ENCODE measurements at places on chromosomes 12 and 14.

GRCh38 chr12:132275110-132275531 lies 54.3 kb downstream of the GALNT9 start:
- H3K4me1 ChIP-seq: no peaks in the 10 kb centered on the region
- H3K4me3 ChIP-seq: no peak overlapping the region
- DNase-seq: no peak
- H3K36me3 ChIP-seq: no peaks in the 10 kb centered on the region
- peaks cover 100% of the 10 kb centered on the region for H3K27me3 ChIP-seq

- H3K27me3 ChIP-seq: no peaks in the 10 kb centered on the region
- H3K4me1 ChIP-seq: peaks cover 79% of the 10 kb centered on the region
- H3K36me3 ChIP-seq: no peaks in the 10 kb centered on the region
- no peak for DNase-seq
- H3K27ac ChIP-seq: peak overlapping the region; percentile 99
Measured at GRCh38 chr12:1591034-1591433, 3.3 kb downstream of the FBXL14 start.

DNA sequence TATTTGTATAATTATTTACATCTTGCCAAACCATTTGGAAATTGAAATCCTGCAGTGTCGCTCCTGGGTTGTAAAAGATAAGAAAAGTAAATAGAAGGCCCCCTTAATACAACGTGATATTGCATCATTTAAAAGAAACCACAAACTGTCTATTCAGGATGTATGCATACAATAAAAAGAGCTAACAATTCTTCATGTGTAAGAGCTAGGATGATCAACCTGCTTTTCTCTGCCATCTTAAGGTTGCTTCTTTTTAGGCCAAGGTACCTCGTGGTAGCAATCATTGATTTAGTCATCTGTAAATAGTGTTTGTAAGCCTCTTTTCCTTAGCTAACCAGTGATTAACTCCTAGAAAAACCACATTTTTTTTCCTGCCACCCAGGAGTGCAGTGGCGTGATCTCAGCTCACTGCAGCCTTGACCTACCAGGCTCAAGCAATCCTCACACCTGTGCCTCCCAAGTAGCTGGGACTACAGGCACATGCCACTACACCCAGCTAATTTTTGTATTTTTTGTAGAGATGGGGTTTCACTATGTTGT lies 3.3 kb upstream of the USP44 start:
- no peak overlapping the region for H3K4me3 ChIP-seq
- no peaks in the 10 kb centered on the region for H3K4me1 ChIP-seq
- no peak for DNase-seq
- no peaks in the 10 kb centered on the region for H3K36me3 ChIP-seq
- no peak overlapping the region for H3K27ac ChIP-seq

GRCh38 chr12:4148418-4149056 lies 125.0 kb upstream of the CCND2 start:
- H3K4me3 ChIP-seq: no peak overlapping the region
- no peak overlapping the region for H3K27ac ChIP-seq
- H3K4me1 ChIP-seq: no peaks in the 10 kb centered on the region
- H3K27me3 ChIP-seq: peaks cover 16% of the 10 kb centered on the region

- peaks cover 6% of the 10 kb centered on the region for H3K4me1 ChIP-seq
- no peaks in the 10 kb centered on the region for H3K27me3 ChIP-seq
- no peaks in the 10 kb centered on the region for H3K36me3 ChIP-seq
- H3K27ac ChIP-seq: no peak overlapping the region
Measured at GRCh38 chr12:25155022-25155576, 39.9 kb downstream of the DNAI7 start.

GRCh38 chr12:21627924-21628323 lies 23.3 kb upstream of the GYS2 start:
- no peak overlapping the region for H3K4me3 ChIP-seq
- no peaks in the 10 kb centered on the region for H3K4me1 ChIP-seq
- peak overlapping the region; percentile 67 for H3K27ac ChIP-seq
- no peaks in the 10 kb centered on the region for H3K27me3 ChIP-seq
- no peaks in the 10 kb centered on the region for H3K36me3 ChIP-seq

- H3K4me1 ChIP-seq: no peaks in the 10 kb centered on the region
- peaks cover 28% of the 10 kb centered on the region for H3K27me3 ChIP-seq
- no peaks in the 10 kb centered on the region for H3K36me3 ChIP-seq
- DNase-seq: no peak
- H3K27ac ChIP-seq: no peak overlapping the region
- no peak overlapping the region for H3K4me3 ChIP-seq
Measured at GRCh38 chr12:127012109-127012508, 1254.9 kb upstream of the TMEM132C start.

DNA sequence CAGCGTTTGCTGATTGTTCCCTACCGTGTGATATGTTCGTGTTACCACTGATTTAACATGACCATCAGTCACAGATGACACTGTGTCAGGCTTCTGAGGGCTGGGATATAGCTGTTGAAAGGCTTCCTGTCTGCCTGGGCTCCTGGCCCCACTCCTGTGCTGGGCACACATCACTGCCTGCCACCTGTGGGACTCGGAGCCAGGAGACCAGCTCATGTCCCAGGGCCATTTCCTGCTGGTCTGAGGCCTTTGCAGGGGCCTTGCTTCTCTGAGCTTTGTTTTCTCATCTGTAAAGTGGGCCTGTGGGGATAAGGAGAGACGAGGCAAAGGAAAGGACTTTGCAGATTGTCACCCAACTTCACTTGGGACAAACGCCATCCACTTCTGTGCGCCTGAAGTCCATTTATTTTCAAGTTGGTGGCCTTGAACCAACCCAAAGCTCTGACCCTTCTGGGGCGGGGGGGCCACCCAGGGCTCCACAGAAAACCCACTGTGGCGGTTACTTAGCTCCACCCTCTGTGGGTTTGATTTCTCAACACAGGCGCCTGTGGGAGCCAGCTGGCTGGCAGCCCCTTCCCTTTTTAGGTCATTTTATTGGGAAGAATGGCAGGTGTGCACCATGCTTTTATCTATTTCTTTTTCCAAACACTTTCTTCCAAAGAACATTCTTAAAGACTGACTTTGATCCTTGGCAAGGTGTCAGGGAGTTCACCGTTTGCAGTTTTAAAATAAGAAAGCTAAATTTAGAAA lies 54.1 kb downstream of the BEGAIN start:
- peak; percentile 38 for DNase-seq
- peaks cover 8% of the 10 kb centered on the region for H3K4me1 ChIP-seq
- peaks cover 21% of the 10 kb centered on the region for H3K36me3 ChIP-seq
- H3K4me3 ChIP-seq: no peak overlapping the region

- no peaks in the 10 kb centered on the region for H3K27me3 ChIP-seq
- H3K4me1 ChIP-seq: no peaks in the 10 kb centered on the region
- no peaks in the 10 kb centered on the region for H3K36me3 ChIP-seq
- no peak for DNase-seq
Measured at GRCh38 chr14:61033855-61034254, 52.8 kb downstream of the SLC38A6 start.

DNA sequence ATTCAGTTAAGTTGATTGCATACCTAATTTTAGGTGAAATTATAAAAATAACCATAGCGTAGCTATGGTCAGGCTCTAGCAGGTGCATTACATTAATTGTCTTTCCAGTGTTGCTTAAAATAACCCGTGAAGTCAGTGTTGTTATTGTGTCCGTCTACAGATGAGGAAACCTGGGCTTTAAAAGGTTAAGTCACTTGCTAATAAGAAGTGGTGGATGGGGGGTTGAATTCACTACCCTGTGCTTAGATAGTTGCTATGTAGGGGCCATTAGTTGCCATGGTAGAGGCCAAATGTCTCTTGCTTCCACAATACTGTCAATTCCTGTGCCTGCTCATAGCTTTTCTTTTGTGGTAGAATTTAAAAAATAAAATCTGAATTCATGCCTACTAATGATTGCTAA lies 174.8 kb downstream of the PELI2 start:
- H3K27ac ChIP-seq: no peak overlapping the region
- no peaks in the 10 kb centered on the region for H3K4me1 ChIP-seq
- DNase-seq: no peak
- no peaks in the 10 kb centered on the region for H3K27me3 ChIP-seq
- H3K4me3 ChIP-seq: no peak overlapping the region
- peaks cover 26% of the 10 kb centered on the region for H3K36me3 ChIP-seq

DNA sequence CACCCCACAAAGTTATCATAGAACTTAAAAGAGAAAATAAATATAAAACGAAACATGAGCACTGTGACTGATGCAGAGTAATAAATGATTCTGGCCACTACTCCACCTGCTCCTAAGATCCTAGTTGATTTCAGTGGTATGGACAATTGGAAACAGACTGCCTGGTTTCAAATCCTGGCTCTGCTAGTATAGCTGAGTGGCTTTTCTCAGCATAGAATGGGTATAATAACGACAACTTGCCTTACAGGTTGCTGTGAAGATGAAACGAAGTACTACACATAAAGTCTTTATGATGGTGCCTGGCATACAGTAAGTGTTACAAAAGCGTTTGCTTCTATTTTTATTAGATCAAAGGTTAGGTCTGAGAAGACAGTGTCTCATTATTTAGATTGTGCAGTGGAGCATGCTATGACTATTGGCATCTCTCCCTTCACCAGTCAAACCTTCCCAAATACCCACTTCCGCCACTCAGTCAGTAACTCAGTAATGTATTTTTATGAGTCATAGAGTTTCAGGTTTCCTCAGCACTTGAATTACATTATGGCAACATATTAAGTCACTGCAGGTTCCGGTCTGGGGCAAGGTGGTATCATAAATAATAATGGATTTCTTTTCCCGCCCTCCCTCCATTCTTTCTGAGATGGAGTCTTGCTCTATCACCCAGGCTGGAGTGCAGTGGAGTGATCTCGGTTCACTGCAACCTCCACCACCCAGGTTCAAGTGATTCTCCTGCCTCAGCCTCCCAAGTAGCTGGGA lies 29.7 kb upstream of the NR2C1 start:
- DNase-seq: no peak
- H3K4me1 ChIP-seq: peaks cover 18% of the 10 kb centered on the region
- no peak overlapping the region for H3K27ac ChIP-seq
- H3K4me3 ChIP-seq: no peak overlapping the region
- no peaks in the 10 kb centered on the region for H3K27me3 ChIP-seq

- DNase-seq: no peak
- no peaks in the 10 kb centered on the region for H3K4me1 ChIP-seq
- no peak overlapping the region for H3K4me3 ChIP-seq
- no peaks in the 10 kb centered on the region for H3K36me3 ChIP-seq
Measured at GRCh38 chr12:83920821-83921547, 991.6 kb downstream of the SLC6A15 start.

GRCh38 chr14:91466192-91466591 lies 43.9 kb downstream of the PPP4R3A start:
- H3K4me3 ChIP-seq: no peak overlapping the region
- peaks cover 78% of the 10 kb centered on the region for H3K36me3 ChIP-seq
- H3K27ac ChIP-seq: no peak overlapping the region
- H3K4me1 ChIP-seq: no peaks in the 10 kb centered on the region

DNA sequence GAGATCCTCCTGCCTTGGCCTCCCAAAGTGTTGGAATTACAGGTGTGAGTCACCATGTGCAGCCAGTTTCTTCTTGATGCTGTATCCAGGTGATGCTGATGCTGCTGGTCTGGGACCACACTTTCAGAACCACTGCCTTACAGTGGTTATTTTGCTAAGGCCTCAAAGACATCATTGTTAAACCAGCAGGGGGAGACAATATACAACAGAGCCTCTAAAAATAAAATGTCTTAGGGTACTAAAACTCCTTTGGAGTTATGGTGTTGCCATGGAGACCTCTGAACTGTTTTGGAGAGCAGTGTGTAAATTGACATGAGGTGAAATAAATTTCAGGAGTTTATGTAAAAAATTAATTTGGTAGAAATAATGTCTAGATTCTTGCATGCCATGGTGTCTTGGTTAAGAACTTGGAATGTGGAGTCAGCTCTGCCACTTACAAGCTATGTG lies 1.1 kb upstream of the ARG2 start:
- H3K4me1 ChIP-seq: peaks cover 26% of the 10 kb centered on the region
- no peaks in the 10 kb centered on the region for H3K36me3 ChIP-seq
- DNase-seq: no peak
- peak overlapping the region; percentile 69 for H3K4me3 ChIP-seq
- no peaks in the 10 kb centered on the region for H3K27me3 ChIP-seq
- peak overlapping the region; percentile 54 for H3K27ac ChIP-seq

DNA sequence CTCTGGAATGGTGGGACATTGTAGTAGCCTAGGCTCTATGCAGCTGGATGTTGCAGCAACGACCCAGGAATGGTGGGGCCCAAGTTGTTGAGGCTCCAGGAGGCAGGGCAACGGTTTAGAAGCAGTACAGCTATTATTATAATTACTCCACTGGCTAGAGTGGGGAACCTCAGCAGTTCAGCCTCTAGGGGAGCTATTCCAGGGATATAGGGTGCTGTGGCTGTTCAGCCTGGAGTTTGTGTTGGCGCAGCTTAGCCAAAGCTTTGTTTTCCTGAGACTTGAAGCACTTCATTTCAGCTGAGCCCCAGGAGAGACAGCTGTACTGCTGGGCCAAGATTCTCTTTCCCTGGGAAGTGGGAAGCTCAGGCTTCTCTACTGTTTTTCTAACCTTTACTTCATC lies 1023.0 kb upstream of the ATXN7L3B start:
- no peak overlapping the region for H3K27ac ChIP-seq
- H3K27me3 ChIP-seq: no peaks in the 10 kb centered on the region
- no peaks in the 10 kb centered on the region for H3K4me1 ChIP-seq
- no peak for DNase-seq
- no peak overlapping the region for H3K4me3 ChIP-seq

- H3K36me3 ChIP-seq: no peaks in the 10 kb centered on the region
- H3K27me3 ChIP-seq: peaks cover 22% of the 10 kb centered on the region
- no peaks in the 10 kb centered on the region for H3K4me1 ChIP-seq
- H3K27ac ChIP-seq: no peak within 1 kb of the TSS
- peak; percentile 82 for DNase-seq
- peak within 1 kb of the TSS; percentile 43 for H3K4me3 ChIP-seq
Measured at GRCh38 chr12:109020796-109021380, at the start of gene SVOP. TSS of gene SVOP (minus strand) at chr12:109021068. CDS start at chr12:109020868, 200 bp downstream.

- H3K27me3 ChIP-seq: no peaks in the 10 kb centered on the region
- no peak overlapping the region for H3K4me3 ChIP-seq
- no peaks in the 10 kb centered on the region for H3K36me3 ChIP-seq
- DNase-seq: no peak
- H3K27ac ChIP-seq: no peak overlapping the region
Measured at GRCh38 chr12:24797901-24798300, 151.0 kb downstream of the BCAT1 start.

DNA sequence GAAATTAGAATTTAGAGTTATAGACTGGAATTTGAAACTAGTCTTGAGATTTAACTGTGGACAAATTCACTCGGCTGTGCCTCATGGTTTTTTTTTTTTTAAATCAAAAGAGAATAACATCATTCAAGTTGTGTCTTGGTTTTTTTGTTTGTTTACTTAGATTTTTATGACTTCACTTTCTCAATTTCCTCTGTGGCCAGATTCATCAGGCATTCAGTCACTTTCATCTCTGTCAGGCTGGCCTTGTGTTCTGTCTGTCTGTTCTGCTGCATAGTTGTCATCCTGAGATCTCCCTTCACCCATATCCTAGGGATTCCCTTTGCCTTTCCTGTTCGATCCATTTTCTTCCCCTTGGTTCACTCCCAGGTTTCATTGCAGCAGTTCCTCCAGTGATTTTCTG lies 10.0 kb downstream of the MARK3 start:
- H3K36me3 ChIP-seq: no peaks in the 10 kb centered on the region
- H3K4me3 ChIP-seq: no peak overlapping the region
- peaks cover 100% of the 10 kb centered on the region for H3K4me1 ChIP-seq
- H3K27ac ChIP-seq: peak overlapping the region; percentile 87

- H3K36me3 ChIP-seq: no peaks in the 10 kb centered on the region
- no peak for DNase-seq
- H3K27me3 ChIP-seq: no peaks in the 10 kb centered on the region
- H3K27ac ChIP-seq: no peak overlapping the region
Measured at GRCh38 chr14:64654901-64655300, 49.3 kb upstream of the PLEKHG3 start.

- no peak overlapping the region for H3K27ac ChIP-seq
- no peaks in the 10 kb centered on the region for H3K27me3 ChIP-seq
- no peak for DNase-seq
Measured at GRCh38 chr14:34041220-34041619, 90.3 kb upstream of the EGLN3 start.
